ENCODE measurements at places on chromosomes 3 and 15.

GRCh38 chr15:99303907-99304306 lies 52.6 kb downstream of the LRRC28 start:
- no peak for DNase-seq

GRCh38 chr15:48233246-48233645 lies 27.1 kb downstream of the SLC12A1 start:
- DNase-seq: no peak

- no peak for DNase-seq
Observed at GRCh38 chr3:76514836-76515235, 525.1 kb upstream of the ROBO2 start.

GRCh38 chr3:80836395-80836794 lies 925.0 kb downstream of the GBE1 start:
- no peak for DNase-seq

GRCh38 chr3:127536830-127537812 lies 53.4 kb downstream of the TPRA1 start:
- DNase-seq: no peak

GRCh38 chr3:87148020-87148419 lies 79.1 kb upstream of the CHMP2B start:
- DNase-seq: no peak
